ENCODE measurements at places on chromosomes 5 and 9.

DNA sequence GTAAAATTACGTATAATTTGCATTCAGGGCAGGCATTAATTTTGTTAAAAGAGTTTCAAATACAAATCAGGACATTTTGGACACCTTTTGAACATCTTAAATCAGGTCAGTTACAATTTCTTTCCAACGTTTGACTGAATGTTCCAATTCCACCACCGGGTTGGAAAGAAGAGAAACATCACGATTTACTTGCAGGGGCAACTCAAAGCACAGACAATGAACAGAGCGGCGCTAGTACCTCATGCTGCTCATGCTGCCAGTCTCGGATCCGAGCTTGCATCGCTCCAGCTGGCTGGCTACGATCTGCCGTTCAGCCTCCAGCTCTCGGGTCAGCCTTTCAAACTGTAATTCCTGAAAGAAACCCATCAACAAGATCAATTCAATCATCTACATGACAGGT, 339.5 kb downstream of the CTNND2 start:
- DNase-seq = no peak

DNA sequence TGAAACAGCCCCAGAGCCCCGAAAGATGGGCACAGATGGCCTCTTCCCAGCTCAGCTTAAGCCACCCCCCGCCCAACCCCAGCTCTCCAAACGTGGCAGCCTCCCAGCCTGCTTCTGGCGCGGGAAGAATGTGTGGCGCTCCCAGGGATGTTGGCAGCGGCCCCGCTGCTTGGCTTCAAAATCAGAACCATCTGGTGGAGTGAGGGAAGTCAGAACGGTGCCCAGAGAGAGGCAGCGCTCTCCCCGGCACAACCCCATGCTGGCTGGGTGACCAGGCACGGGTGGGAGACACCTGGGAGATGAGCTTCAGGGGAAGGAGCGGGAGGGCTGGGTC, 72.7 kb upstream of the ORM1 start:
- no peak for DNase-seq

GRCh38 chr9:99392986-99393385, 170.9 kb downstream of the SEC61B start:
- no peak for DNase-seq

- no peak for DNase-seq
Observed at GRCh38 chr9:122058709-122059108, 34.4 kb downstream of the TTLL11 start.

- no peak for DNase-seq
Observed at GRCh38 chr5:41356786-41357185, 143.5 kb upstream of the C6 start.

DNA sequence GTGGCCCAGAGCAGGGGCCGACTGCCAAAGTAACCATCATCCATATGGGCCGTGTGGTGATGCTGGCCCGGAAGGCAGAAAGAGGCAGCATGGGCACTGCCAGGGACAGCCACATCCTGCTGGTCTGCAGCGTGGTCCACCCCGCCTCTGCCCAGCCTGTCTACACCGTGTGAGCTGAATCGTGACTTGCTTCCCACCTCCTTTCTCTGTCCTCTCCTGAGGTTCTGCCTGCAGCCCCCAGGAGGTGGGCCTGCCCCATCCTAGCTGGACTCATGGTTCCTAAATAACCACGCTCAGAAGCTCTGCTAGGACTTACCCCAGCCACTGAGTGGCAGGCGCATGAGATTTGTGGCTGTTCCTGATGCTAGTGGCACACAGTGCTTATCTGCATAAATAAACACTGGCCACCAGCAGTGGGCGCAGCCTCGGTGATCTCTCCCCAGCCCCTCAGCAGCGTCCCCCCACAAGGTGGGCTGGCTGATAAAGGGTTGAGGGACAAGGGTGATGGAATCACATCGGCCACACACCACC, 22.6 kb upstream of the SUSD3 start:
- no peak for DNase-seq

GRCh38 chr5:180078348-180078747, 6.8 kb upstream of the RNF130 start:
- no peak for DNase-seq

DNA sequence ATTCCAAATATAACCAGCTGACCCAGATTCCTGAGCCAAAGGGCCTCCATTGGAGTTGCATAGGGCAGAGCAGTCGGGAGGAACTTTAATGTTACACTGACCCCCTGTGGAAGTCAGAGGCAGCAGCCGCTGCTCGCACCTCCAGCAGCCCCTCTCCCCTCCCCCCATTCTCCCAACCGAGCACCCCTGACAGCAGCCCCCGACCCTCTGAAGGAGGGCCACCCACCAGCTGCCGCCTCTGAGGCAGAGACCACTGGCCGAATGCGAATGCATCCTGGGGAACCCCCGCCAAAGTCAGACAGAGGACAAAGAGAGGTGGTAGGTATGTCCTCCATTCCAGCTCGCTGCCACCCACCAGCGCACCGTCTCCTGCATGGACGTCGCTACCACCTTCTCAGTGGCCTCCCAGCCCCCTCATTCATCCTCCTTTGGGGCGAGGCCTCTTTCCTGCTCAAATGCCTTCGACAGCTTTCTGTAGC, 231.0 kb downstream of the CDK5RAP2 start:
- DNase-seq = no peak

GRCh38 chr5:54274944-54275343, 35.4 kb downstream of the ARL15 start:
- DNase-seq = no peak

- DNase-seq = no peak
Observed at GRCh38 chr9:69460012-69460411, 135.0 kb downstream of the ENTREP1 start.

- DNase-seq = no peak
Observed at GRCh38 chr9:112764837-112765236, 14.3 kb downstream of the SNX30 start.
